ENCODE measurements at places on chromosomes 3 and 15.

GRCh38 chr15:54347082-54347827, 369.0 kb downstream of the UNC13C start:
- no peak for DNase-seq

DNA sequence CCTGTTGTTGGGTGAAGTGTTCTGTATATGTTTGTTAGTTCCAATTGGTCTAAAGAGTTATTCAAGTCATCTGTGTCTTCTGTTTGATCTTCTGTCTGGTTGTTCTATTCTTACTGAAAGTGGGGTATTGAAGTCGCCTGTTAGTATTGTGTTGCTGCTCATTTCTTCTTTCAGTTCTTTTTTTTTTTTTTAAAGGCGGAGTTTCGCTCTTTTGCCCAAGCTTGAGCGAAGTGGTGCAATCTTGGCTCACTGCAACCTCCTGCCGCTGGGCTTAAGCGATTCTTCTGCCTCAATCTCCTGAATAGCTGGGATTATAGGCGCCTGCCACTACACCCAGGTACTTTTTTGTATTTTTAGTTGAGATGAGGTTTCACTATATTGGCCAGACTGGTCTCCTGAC, 23.5 kb downstream of the PFN2 start:
- DNase-seq: no peak

GRCh38 chr3:190983875-190984274, 121.4 kb upstream of the GMNC start:
- DNase-seq: no peak

DNA sequence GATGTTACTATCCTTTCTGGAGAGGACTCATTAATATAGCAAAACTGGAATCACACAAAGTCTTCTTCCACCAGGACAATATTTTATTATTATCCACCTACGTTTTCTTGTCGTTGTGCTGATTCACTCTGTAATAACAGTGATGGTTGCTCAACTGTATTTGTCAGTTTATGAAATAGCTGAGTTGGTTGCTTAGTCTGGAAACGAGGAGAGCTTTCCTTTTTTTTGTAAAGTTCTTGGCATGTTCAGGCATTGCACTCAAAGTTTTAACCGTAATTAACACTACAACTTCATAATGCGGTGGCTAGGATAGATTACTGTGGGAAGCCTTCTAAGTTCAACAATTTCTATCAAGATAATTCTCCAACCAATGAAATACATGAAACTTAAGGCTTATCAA, 131.2 kb downstream of the RAP2B start:
- DNase-seq: no peak

- no peak for DNase-seq
Measured at GRCh38 chr3:42756681-42757213, 16.3 kb downstream of the CCDC13 start.

GRCh38 chr15:60021589-60022378, 17.7 kb downstream of the FOXB1 start:
- DNase-seq: no peak

- no peak for DNase-seq
Measured at GRCh38 chr3:123899300-123899865, 15.3 kb upstream of the MYLK start.

- DNase-seq: no peak
Measured at GRCh38 chr3:184549796-184550577, 11.6 kb upstream of the EPHB3 start.

DNA sequence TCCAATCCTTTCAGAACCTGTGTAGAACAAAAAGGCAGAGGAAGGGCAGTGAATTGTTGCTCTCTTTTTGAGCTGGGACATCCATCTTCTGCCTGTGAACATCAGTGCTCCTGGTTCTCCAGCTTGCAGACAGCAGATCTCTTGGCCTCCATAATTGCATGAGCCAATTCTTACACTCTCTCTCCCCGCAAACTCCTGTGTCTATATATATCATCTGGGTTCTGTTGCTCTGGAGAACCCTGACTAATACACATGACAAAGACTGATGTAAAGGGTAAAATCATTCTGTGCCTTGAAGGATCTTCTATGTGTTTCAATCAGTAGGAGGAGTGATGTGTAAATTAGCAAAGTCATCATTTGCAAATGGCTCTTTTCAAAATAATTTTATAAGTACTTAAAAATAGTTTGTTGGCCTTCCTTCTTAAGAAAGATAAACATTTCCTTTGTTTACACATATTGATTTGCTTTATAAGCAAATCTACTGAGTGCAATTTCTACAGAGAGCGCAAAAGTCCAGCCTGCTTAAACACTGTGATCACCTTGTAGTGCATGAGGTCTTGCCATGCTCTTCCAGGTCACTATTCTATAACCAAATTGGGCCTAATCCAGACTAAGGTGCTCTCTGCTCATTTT, 154.9 kb upstream of the ANKRD28 start:
- no peak for DNase-seq

DNA sequence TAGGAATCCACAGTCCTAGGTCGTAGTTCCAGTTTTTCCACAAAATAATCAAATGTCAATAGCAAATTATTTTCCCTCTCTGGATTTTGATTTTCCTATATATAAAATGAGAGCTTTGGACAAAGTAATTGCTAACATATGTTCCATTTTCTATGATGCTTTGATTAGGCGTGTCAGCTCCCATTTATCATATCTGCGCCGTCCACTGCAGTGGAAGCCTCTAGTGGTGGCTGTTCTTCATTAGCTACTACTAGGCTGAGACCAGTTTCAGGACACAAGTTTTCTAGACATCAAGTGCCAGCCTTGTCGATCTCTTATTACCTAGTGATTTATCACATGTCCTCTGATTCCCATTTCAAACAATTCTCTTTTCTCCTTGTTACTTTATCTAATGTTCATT, 271.5 kb downstream of the TUSC7 start:
- no peak for DNase-seq
